ENCODE measurements at places on chromosomes 11 and 22. TPM values are rescaled to one million over a fixed set of nuclear protein-coding genes. Genes with fewer than 3 reads are reported as not detected.

Gene LGALS12
- 0.47 TPM for total RNA-seq

Gene PNPLA3
- total RNA-seq, result 2.4 TPM

Gene TSPAN32
- 0.12 TPM for total RNA-seq

Gene HORMAD2
- total RNA-seq, result not detected

Gene OR10D3
- not detected for total RNA-seq

Gene IL18BP
- total RNA-seq, result 3.8 TPM

Gene TYR
- total RNA-seq, result not detected

Gene PHOX2A
- not detected for total RNA-seq

Gene CARD18
- not detected for total RNA-seq

Gene OR52E8
- total RNA-seq, result not detected

Gene ASCL2
- not detected for total RNA-seq

Gene GNB1L
- total RNA-seq, result 3.0 TPM

Gene LDLRAD3
- 24.7 TPM for total RNA-seq

Gene LSP1
- total RNA-seq, result 25.2 TPM

Gene SULT4A1
- total RNA-seq, result 0.35 TPM

Gene PTDSS2
- total RNA-seq, result 49.1 TPM

Gene E2F8
- 0.08 TPM for total RNA-seq

Gene OR10S1
- not detected for total RNA-seq

All from smooth muscle cell of the coronary artery (primary cell).